ENCODE measurements at places on chromosomes 16 and 17. TPM values are rescaled to one million over a fixed set of nuclear protein-coding genes. Genes with fewer than 3 reads are reported as not detected.
A peak's percentile ranks its signal among the peaks of the same experiment; 100 is the strongest.

KRTAP4-5 gene
- total RNA-seq = not detected

SLFN5 gene
- total RNA-seq = 45.6 TPM

PDF gene
- 20.6 TPM for total RNA-seq

KRT17 gene
- 2.5 TPM for total RNA-seq

RNF227 gene
- 11.7 TPM for total RNA-seq

KPNA2 gene
- total RNA-seq = 227 TPM

NACA2 gene
- not detected for total RNA-seq

RAB37 gene
- 3.4 TPM for total RNA-seq

TMC8 gene
- 126 TPM for total RNA-seq

SEPTIN1 gene
- 216 TPM for total RNA-seq

CCNF gene
- 64.5 TPM for total RNA-seq

SSH2 gene
- 50.0 TPM for total RNA-seq

RNF135 gene
- total RNA-seq = 4.4 TPM

- ATAC-seq = peak; percentile 71
These were observed 664 bp upstream of the NKD1 start for GRCh38 chr16:50547340-50548124.

DNA sequence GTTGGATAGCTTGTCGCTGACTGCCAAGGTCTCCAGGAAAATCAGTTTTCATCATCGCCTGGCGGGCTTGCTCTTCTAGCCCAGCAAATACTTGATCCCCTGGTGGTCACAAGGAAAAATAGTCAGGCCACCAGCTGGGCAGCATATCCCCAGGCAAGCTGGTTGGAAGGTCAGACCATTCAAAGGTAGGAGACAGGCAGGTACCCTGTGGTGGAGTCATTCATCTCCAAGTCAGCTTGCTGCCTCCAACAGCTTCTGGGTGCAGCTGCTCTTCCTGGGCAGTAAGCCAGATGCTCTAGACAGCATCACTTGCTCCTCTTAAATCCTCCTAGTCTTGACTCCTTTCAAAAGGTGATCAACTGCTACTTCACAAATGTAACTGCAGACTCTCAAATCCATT, 16.0 kb downstream of the ZNF821 start:
- no peak for ATAC-seq

DNA sequence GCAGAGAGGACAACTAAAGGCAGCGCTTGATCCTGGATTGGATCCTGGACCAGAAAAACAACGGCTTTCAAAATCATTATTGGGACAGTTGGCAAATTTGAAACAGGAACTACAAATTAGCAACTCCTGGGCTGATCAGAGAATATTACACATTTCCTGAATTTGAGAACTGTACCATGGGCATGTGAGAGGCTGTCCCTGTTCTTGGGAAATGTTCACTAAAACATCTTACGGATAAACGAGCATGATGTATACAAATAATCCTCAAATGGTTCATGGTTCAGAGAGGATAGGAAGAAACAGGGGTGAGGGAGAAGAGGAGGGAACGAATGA, 2.3 kb upstream of the ITGAE start:
- no peak for ATAC-seq

DNA sequence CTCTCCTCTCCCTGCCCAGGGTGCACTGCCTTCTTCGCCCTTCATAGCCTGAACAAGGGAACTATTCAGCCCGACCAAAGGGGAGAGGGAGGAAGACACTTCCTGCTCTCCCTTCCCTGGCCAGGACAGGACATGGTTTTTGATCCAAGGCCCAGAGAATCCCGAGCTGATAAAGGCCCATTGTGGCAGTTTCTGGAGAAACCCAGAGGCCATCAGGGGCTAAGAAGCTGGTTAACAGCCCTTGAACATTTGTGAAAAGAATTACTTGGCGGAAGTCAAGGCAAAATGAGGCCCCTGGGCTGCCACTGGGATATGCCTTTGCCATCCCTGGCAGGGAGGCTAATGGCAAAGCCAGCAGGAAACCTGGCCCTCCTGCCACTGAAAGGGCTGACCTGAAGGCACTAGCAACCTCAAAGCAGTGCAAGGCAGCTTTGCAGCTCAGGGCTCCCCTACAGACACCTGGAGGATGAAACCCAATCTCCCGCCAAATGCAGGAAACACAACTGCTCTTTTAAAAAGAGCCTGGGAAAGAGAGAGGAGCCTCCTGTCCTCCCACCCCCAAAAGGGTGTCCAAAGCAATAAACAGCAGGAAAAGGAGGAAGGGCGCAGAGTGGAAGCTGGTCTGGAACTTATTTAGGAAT, 12.6 kb downstream of the PHB1 start:
- ATAC-seq = no peak

GRCh38 chr16:85752511-85753420, 1.9 kb upstream of the C16orf74 start:
- ATAC-seq = no peak

- ATAC-seq = no peak
These were observed 11.6 kb downstream of the ZNF423 start for GRCh38 chr16:49844359-49844758.

DNA sequence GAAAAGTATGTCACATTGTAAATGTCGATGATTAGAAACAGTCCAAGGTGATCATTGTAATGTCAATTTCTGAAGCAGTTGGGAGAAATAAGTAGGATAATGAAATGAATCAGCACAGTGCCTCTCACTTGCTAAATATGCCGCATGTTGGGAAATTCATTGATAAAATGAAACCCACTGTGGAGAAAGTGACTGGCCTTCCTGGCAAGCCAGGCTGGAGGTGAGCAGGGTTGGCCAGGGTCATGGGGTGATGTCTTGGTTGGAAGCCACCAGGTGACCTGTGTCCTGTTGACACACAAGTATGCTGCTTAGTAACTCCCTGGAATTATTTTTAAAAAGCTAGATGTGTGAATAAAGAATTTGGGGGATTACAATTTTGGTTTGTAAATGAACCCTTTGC, 14.9 kb upstream of the WNT9B start:
- no peak for ATAC-seq

GRCh38 chr16:10552998-10553491, 27.4 kb downstream of the EMP2 start:
- ATAC-seq = peak; percentile 96

DNA sequence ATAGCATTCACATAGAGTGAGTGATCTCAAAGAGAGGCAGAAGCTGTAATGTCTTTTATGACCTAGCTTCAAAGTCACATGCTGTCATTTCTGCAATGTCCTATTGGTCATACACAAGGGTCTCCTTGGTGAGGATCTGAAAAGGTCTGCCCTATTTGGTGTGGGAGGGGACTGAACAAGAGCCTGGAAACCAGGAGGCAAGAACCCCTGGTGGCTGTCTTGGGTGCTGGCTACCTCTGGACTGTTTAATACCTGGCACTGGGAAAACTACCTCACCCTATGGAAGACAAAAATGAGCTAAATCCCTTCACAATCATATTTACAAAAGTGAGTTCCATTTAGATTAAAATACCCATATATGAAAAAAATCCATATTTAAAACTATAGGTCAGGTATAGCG, 9.0 kb downstream of the KCTD13 start:
- no peak for ATAC-seq

DNA sequence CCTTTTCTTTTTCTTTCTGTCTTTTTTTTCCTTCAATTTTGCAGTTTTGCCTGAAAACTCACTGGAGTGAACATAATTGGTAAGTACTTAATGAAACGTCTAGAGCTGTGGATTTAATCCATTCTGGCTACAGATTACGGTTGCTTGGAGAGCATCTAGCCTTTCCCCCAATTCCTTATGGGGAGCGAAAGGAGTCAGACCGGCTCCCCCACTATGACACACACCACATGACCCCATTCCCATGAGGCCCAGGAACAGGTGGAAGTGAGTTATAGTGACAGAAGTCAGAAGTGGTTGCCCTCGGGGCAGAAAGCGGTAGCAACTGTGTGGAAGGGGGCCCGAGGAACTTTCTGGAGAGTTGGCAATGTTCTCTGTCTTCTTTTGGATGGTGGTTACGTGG, 41.2 kb downstream of the EMP2 start:
- ATAC-seq = no peak

DNA sequence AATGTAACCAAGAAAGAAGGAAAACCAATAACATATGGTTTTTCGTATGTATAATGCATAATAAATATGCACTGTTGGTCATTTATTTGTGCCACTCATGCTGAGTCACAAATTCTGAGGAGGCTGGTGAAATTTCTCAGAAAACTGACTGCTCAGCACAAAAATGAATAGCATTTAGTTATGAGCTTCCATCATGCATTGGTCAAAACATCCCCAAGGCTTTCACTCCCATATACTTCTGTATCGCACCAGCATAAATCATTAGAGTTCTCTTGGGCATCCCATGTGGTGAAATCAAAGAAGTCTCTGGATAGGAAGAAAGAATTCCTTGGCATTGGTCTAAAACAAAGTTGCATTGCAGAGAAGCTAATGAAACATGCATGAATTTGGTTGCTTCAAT, 785.6 kb upstream of the CDH8 start:
- ATAC-seq = no peak

DNA sequence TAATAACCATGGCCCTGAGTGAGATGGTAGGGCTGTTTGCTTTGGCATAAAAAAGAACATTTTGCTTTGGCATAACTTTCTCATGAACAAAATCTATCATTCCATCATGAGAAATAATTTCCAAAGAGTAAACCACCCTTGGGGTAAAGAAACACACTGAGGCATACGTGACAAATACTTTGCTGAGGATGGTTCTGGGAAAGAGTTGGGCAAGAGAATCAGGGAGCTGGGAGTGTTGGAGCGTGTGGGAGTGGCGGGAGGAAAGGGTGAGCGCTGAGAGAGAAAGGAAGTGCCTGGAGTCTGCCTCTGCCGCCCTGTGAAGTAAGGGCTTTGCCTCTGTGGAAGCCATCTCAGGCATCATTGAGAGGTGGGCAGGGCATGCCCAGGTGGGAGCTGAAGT, 60.2 kb upstream of the ARHGAP44 start:
- no peak for ATAC-seq

DNA sequence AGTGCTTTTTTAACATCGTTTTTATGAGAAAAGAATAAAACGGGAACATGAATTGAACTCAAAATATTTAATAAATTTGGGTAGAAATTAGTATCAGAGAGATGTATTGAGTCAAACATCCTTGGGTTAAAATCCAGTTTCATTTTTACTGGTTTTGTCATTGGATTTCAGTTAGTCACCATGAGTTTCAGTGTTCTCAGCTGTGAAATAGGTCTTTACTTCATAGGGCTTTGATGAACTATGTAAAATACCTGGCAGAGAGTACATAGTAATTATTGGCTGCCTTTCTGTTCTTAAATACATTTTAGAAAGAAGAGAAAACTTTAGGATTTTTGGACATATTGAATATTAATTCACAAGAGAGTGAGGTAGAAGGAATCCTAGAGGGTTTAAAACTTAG, 105.8 kb downstream of the TANC2 start:
- peak; percentile 74 for ATAC-seq

GRCh38 chr17:62870552-62870971, 62.4 kb upstream of the MARCHF10 start:
- ATAC-seq = no peak

GRCh38 chr16:85613604-85614337, 649 bp downstream of the GSE1 start:
- ATAC-seq = no peak

GRCh38 chr17:2700030-2700490, 11.5 kb downstream of the CLUH start:
- no peak for ATAC-seq

DNA sequence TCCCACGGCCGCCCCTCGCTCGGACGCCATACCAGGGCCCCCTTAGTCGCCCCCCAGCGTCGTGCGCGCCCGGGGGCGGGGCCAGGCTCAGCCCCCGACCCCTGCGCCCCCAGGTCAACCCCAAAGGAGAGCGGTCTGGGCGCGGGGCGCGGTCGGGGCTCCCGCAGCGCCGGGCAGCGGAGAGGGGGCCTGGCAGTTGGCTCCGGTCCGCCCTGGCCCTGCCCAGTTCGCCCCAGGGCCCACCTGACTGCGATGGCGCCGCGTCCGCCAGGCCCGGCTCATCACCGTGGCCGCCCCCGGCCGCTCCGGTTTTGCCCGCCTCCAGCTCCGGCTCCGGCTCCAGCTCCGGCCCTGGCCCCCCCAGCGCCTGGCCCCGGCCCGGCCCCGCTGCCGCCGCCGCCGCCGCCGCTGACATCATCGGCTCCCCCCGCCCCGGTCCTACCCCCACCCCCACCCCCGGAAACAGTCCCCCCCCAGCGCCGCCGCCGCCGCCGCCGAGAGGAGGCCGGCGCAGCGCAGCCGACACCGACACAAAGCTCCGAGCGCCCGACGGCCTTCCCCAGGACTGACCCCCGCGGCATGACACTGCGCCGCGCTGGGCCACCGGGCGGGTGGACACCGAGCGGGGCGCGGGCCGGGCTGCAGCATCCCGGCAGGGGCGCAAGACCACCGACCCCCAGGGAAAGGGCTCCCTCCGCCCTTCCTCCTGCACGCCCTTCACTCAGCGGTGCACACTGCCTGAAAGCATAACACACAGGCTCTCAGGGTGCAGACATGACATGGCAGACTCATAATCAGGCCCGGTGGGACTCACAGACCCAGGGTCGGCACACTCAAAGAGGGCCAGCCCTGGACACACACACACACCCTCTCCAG, at the start of gene ZBTB4:
Gene ZBTB4, minus strand, starts transcription at position 419 of the 876 bp plus-strand sequence. CDS start 12,830 bp downstream, outside the sequence.
- peak; percentile 20 for ATAC-seq

- no peak for ATAC-seq
These were observed 22.7 kb downstream of the LIG3 start for GRCh38 chr17:35002876-35003551.

- ATAC-seq = peak; percentile 82
These were observed 42.6 kb downstream of the CPNE2 start for GRCh38 chr16:57134982-57135381.

DNA sequence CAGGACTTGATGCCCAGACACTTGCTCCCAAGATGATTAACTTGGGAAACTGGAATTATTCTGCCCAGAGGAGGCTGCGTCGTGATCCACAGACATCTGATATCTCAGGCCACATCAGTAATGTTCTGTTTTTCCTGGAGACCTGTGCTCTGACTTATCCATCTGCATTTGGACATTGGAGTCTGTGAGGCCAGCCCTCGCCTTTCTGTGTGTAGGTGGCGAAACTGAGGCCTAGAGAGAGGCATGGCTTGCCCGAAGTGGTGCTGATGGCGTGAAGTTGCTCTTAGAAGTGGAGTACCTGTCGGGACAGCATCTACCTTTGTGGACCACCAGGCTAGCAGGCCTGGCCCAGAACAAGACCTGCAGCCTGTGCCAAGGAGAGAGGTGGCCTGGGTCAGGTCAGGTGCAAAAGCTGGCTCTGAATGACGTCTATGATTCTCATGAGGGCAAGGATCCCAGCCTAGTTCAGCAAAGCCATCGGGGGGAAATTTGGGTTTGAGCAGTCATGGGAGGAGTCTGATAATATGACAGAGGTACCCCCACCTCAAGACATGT, 186.8 kb upstream of the ZNF469 start:
- no peak for ATAC-seq

DNA sequence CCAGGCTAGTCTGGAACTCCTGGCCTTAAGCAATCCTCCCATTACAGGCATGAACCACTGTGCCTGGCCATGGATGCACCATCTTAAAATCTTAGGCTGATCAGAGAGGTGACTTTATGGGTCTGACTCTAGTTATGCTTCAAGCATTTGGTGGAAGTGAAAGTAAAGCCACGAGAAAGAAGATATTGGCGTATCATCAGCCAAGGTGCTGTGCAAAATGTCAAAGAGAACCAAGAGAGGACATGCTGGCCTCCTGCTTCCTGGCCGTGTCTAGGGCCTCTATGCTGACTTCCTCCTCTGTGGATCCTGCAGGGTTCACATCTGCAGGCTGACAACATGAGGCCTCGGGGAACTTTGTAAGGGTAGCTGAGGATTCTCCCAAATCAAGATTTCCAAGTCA, 385.2 kb downstream of the MAF start:
- ATAC-seq = no peak

GRCh38 chr16:1014771-1015495, 33.4 kb downstream of the SOX8 start:
- no peak for ATAC-seq

- ATAC-seq = no peak
These were observed 2.2 kb upstream of the AOC2 start for GRCh38 chr17:42841975-42842685.

GRCh38 chr17:3826191-3826590, 19.9 kb downstream of the NCBP3 start:
- ATAC-seq = peak; percentile 31
